ENCODE measurements at places on chromosomes 3 and 15.

DNA sequence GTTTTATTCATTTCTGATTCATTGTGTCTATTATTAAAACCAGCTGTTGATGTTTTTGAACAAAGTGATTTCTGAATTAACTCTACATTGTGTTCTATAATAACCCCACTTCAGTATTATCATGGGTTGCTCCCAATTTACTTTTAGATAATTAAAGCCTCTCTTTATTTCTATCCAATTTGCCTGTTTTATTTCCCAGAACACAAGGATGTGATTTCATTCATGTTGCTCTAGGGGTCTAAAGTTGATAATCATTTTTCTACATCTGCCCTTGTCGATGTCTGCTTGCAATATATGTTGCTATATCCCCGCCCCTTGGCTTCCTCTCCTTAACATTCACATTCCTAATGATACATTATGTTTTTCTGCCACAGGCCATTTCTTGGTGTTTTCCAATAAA lies 747.3 kb downstream of the CADM2 start:
- no peak for DNase-seq

DNA sequence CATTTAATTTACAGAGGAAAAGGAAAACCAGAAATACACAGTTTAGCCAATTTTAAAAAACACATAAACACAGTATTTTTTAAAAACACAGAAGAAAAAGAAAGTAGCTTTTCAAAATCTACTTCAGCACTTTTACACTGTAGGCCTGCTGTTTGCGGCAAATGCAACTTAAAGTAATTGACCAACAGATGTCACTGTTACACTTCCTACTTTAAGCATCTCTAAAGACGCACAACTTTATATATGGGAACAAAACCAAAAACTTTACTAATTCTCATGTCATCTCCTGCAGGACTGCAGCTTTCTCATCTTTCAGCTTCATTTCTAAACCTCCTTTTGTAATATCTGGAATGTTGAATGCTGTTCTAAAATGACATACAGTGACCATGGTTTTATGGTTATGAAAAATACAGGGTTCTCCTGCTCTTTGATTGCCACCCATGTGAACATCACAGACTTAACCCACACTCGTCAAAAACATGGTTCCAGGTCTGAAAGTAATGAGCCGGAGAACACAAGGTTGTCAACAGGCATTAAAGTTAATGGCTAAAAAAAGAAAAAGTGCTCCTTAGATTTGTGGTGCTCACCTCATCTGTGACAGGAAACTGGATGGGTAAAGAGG lies 107.9 kb downstream of the FMN1 start:
- peak; percentile 50 for DNase-seq

DNA sequence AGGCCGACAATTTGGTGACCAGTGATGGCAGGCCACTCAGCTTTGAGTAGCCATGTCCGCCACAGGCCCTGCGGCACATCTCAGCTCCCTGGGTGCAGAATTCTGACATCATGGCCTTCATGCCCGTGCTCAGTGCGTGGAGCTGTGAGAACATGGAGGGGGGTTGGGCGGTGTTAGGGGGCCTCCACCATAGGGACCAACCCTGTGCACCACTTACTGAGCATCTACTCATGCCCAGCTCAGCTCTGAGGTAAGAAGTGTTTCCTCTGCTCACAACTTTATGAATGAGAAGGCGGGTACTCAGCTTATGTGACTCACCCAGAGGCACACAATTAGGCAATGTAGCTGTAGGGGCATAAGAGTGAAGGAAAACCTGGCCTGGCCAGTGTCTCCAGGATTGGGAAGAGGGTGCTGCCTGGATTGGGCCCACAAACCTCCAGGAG lies 10.5 kb downstream of the ACOX2 start:
- DNase-seq, result peak; percentile 39

DNA sequence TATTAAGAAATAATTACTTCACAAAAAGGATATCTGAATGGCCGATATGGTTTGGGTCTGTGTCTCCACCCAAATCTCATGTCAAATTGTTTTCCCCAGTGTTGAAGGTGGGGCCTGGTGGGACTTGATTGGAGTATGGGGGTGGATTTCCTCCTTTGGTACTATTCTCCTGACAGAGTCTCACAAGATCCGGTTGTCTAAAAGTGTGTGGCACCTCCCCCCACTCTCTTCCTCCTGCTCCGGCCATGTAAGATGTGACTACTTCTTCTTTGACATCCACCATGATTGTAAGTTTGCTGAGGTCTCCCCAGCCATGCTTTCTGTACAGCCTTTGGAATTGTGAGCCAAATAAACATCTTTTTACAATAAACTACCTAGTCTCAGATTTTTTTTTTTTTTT lies 34.5 kb downstream of the ZBTB11 start:
- DNase-seq, result peak; percentile 68

GRCh38 chr3:23874359-23875112 lies 42.3 kb downstream of the NKIRAS1 start:
- no peak for DNase-seq

DNA sequence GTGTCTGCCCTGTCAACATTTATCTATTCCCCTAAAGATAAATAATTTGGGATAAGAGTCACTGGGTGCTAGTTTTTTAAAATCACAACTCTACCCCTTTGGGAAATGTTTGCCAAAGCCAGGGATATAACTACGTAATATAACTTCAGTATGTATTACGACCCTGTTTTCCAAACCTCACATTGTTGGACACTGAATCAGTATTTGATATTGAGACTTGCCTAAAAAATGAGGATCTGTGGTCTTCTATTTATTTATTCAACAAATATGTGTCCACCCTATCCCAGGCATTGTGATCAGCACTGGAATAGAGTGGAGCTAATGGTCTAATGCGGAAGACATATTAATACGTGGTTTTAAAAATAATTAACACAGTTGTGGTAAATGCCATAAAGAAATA lies 4.5 kb upstream of the MGA start:
- no peak for DNase-seq

GRCh38 chr3:57160076-57160764 lies 4.9 kb downstream of the IL17RD start:
- DNase-seq, result no peak

GRCh38 chr3:190739641-190740185 lies 122.8 kb downstream of the GMNC start:
- DNase-seq, result no peak

DNA sequence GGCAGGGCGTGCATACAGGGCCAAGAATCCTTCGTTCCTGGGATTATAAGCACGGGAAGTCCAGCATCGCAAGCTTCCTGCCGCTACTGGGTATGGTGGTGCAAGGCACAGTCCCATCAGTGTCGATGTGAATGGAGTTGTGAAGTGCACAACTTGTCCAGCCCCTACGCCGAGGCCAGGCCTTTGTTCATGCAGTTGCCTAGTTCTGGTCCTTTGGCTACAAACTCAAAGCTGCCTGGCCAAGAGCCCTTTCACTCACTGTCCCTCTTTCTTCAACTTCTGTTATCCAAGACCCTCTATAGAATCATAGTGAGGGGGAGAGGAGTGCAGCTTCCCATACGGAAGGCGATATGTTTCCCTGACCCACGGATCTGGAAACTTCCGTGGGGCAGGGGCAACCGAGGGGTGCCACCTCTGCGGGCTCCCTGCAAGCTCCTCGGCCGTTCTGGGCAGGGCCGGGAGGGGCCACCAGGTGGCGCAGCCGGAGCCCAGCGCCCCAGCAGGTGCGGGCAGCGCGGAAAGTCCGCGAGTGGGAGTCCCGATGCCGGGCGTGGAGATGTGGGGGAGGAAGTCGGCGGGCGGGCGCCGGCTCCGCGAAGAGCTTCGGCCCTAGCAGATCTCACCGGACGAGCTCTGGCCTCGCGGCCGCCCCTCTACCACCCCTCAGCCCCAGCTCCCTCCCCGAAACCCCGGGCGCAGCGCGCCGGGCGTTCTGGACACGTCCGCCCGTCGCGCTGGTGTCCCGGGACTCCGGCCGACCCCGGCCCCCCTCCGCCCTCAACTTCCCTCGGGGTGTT lies 693 bp downstream of the RASGRP1 start:
- DNase-seq, result peak; percentile 78

GRCh38 chr3:58531555-58531954 lies 5.4 kb downstream of the ACOX2 start:
- no peak for DNase-seq

DNA sequence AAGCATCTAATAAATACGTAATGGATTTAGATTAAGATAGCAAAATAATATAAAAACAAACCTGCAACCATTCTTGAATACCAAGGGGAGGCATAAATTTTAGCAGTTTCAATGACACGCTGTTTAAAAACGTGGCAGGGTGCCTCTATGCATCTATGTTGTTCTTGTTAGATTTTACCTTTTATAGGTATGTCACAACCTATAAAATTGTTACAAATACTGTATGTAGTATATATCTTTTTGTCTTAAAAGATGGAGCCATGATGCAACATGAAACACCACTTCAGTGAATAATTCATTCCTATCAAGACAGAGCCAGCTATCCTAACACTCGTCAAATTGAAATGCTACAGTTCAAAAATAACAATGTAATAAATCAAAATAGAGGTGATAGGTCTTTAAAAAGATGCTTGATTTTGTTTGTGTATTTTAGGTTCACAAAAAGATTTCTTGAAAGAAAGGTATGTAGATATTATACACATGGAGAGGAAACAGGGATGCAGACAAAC lies 1059.2 kb downstream of the ROBO1 start:
- no peak for DNase-seq

- DNase-seq, result no peak
Measured at GRCh38 chr3:152076148-152076547, 192.6 kb upstream of the MBNL1 start.

GRCh38 chr3:175526191-175526590 lies 667.1 kb downstream of the NAALADL2 start:
- DNase-seq, result no peak

DNA sequence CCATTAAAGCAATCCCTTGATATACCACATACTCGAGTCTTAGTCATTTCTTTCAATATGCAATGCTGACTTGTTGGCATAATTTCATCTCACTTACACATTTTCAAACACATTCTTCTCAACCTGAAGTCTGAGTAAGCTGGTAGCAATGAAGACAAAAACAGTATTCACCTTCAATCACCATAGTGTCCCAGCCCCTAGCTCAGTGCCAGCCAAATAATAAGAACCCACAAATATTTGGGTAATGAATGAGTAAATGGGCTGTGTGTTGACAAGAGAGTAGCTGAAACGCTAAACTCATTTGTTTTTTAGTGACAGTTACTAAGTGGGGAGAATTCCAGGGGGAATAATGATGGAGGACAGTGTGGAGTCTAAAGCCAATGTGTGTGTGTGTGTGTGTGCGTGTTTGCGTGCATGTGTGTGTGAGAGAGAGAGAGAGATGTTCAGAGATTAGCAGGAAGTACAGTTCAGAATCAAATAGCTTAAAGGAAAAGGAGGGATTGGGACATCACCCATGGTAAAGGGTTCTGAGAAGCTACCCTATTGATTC lies 165.7 kb downstream of the GAP43 start:
- DNase-seq, result no peak

DNA sequence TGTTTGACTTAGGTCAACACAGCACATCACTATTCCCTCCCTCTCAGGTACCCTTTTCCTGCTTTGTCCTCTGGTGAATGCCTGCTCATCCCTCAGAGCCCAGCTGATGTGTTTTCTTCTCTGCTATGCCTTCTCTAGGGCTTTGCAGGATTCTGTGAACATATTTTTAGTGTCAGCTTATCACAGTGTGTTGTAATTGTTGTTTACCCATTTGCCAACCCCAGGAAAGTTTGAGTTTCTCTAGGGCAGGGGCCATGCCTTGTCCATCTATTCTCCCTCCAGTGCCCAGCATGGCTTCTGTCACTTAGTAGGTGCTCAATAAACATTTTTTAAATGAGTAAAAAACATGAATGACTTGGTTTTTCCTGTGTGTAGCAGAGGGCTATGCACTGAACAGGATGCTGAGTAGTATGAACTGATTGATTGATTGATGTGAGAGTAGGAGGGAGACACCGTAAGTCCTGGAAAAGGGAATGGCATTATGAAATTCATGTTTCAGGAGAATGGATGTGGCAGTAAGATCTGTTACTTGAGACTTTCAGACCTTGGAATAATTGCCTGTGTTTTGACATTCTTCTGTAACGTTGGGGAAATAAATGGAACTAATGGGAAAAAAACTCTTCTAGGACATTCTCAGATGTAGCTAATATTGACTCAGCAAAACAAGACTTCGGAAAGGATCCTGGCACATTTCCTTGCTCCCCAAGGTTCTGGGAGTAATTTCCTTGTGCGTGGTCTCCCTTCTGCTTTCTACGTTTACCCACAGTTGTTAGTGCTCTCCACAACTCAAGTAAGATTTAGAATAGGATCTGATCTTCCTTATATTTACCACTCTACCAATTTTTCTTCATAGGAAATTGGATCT lies 267.3 kb upstream of the TBL1XR1 start:
- DNase-seq, result no peak

DNA sequence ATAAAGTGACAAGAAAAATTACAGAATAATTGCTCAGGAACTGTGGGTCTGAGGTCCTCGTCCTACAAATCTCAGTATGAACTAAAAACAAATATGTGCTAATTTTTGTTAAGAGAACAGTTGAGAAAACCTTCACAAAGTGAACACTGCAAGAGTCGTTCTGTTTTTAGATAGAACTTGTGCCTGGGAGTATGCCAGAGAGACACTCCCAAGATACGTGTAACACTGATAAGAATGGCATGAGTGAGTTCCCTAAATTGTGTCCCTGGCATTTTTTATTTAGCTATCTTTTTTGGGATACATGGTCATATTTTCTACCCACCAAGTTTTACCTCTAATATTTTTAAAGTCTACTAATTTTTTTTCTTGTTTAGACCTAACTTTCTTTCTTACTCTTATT lies 860.0 kb upstream of the NR2F2 start:
- DNase-seq, result no peak

GRCh38 chr3:35380196-35380595 lies 259.1 kb upstream of the ARPP21 start:
- no peak for DNase-seq

GRCh38 chr15:28178727-28179126 lies 79.6 kb upstream of the OCA2 start:
- DNase-seq, result no peak

GRCh38 chr15:74609938-74610301 lies 5.7 kb upstream of the CLK3 start:
- DNase-seq, result no peak

DNA sequence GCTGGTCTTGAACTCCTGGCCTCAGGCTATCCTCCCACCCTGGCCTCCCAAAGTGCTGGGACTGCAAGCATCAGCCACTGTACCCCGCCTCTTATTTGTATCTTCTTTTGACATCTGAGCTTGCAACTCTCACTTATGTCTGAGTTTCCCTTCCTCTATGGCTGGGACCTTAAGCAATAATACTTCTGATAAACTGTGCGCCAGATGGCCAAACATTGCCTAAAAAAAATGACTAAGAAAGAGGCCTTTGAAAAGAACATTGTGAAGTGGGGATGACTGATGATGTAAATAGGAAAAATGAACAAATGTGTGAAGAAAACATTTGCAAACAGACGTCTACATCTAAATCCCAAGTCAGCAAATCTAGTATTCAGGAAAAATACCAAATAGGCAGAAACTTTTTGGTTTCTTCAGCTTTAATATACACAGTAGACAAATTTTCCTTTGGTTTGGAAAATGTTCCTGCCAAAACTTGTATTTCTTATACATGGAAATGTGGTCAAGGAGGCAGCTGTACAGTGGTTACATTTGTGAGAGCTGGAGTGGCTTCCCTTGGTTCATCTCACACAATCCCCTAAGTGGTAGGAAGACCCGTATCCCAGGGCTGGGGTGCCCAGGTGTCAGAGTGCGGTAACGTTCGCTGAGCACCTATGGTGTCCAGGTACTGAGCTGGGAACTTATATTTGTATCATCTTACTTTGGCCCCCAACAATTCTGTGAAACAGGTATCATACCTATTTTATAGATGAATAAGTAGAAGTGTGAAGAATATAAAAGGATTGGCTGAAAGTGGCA lies 11.6 kb upstream of the TFRC start:
- DNase-seq, result no peak

- no peak for DNase-seq
Measured at GRCh38 chr3:73739791-73740453, 115.2 kb upstream of the PDZRN3 start.
